ENCODE measurements at places on chromosomes 7 and 10. TPM values are rescaled to one million over a fixed set of nuclear protein-coding genes. Genes with fewer than 3 reads are reported as not detected.

The ZNF487 gene
- total RNA-seq: 8.6 TPM

The UNCX gene
- not detected for total RNA-seq

The GNAT3 gene
- not detected for total RNA-seq

The GHRHR gene
- not detected for total RNA-seq

The ABI1 gene
- 50.0 TPM for total RNA-seq

The FOXI2 gene
- total RNA-seq: not detected

The DNAJB6 gene
- 95.5 TPM for total RNA-seq

The SMKR1 gene
- total RNA-seq: not detected

The OR6B1 gene
- total RNA-seq: not detected

The SPDYE18 gene
- 0.44 TPM for total RNA-seq

The SSMEM1 gene
- not detected for total RNA-seq

The AEBP1 gene
- 169 TPM for total RNA-seq

The INMT gene
- total RNA-seq: 1.4 TPM
